ENCODE measurements at places on chromosomes 2 and 18.
A peak's percentile ranks its signal among the peaks of the same experiment; 100 is the strongest.

- no peak for DNase-seq
Measured at GRCh38 chr2:171004363-171004762, 75.3 kb downstream of the GORASP2 start.

DNA sequence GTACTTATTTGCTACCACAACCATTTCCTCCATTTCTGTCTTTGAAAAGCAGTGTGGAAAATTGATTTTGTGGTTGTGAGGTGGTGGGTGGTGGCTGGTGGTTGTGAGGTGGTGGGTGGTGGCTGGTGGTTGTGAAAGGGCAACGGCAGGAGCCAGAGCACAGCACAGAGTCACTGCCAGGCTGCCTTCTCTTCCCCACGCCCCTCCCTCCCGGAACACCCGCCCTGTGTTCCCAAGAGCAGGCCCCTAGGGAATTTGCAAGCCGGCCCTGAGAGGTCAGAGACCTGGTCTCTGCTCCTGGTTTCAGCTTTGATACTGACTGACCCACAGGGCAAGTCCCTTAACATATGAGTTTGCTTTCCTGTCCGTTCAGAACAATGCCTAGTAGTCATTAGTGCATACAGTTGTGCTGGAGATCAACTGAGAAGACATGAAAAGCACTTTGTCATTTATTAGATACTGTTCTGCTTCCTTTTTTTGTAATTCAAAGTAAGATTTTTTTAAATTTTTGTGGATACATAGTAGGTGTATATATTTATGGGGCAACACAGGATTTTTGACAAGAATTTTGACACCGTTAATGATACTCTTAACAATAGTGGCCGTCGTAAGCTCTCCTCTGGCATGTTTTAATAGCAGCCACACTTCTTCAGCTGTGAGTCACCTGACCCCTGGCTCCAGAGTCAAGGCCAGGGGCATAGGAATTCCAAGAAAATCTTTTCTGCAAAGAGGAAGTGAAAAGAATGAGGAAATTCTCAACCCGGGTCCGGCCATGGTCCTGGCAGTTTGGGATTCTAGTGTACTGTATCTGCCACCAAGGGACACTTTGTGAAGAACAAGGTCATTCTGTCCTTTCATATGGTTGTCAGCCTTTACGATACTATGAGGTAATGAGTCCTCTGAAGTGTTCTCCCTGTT is 53.2 kb downstream of the ITGA6 start:
- no peak for DNase-seq

- peak; percentile 14 for DNase-seq
Measured at GRCh38 chr2:58906081-58906645, 665.0 kb upstream of the FANCL start.

DNA sequence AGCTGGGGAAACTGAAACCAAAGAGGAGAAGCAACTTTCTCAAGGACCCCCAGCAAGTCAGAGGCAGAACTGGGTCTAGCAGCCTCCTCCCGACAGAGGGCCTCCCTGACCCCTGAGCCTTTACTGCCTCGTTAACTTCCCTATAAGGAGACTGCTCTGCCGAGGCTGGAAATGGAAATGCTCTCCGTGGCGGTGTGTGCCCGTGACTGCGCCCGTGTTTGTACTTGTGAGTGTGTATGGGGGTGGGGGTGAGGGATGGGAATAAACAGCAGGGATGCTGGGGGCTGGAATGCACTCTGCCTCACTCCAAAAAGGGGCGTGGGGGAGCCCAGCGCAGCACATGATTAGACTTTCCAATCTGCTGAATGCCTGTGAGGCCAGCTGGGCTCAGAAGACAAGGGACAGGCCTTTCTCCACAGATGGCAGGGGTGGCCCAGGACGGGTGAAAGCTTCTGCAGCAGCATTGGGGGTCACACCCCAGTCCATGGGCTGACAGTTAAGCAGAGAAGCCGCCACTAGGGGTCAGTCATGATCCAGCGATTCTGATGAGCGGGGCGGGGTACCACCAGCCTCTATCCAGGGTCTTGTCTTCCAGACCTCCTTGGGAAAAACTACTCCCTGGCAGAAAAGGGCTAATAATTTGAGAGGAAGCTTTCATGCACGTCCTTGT is 26.8 kb downstream of the MPHOSPH10 start:
- peak; percentile 17 for DNase-seq

GRCh38 chr2:15919716-15920434 is 20.5 kb upstream of the MYCN start:
- no peak for DNase-seq
